Uterus (tissue), 4 donors: ENCODE measurements at places on chromosomes 1 and 21. TPM values are rescaled to one million over a fixed set of nuclear protein-coding genes. Genes with fewer than 3 reads are reported as not detected.

The SEC22B gene
- 39.5 TPM for total RNA-seq

The ARID1A gene
- total RNA-seq, result 37.4 TPM

The MED8 gene
- 33.9 TPM for total RNA-seq

The RAB3B gene
- total RNA-seq, result not detected

The ASCL5 gene
- total RNA-seq, result not detected

The TNFRSF4 gene
- total RNA-seq, result 1.5 TPM

The HSPG2 gene
- 96.8 TPM for total RNA-seq

- no peak overlapping the region for H3K27ac ChIP-seq
- no peak overlapping the region for H3K4me3 ChIP-seq
- no peaks in the 10 kb centered on the region for H3K27me3 ChIP-seq
- no peaks in the 10 kb centered on the region for H3K4me1 ChIP-seq
- DNase-seq, result no peak
Observed at GRCh38 chr1:235262539-235262938, 65.4 kb downstream of the ARID4B start.

GRCh38 chr1:43442756-43443155 is 11.0 kb downstream of the HYI start:
- DNase-seq, result peak; percentile 21
- H3K27me3 ChIP-seq, result no peaks in the 10 kb centered on the region
- no peaks in the 10 kb centered on the region for H3K4me1 ChIP-seq
- no peak overlapping the region for H3K4me3 ChIP-seq

DNA sequence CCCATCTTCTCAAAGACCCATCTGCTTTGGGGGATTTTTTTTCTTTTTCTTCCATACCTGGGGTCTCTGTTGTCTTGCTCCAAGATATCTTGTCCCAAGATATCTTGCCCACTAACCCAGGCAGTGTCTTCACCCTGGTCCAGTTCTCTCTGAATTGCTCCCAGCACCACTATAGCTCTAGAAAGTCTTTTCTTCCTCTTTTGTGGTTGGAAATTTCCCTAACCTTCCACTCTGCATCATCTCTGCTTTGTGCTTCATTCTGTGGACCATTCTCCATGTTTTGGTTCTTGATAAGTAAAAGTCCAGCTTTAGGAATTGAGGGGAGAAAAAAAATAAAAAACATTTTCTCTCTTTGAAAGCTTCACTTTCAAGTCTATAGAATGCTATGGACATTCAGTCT is 20.9 kb downstream of the STYXL2 start:
- no peak overlapping the region for H3K4me3 ChIP-seq
- no peaks in the 10 kb centered on the region for H3K27me3 ChIP-seq
- no peaks in the 10 kb centered on the region for H3K4me1 ChIP-seq
- no peak for DNase-seq
- H3K36me3 ChIP-seq, result no peaks in the 10 kb centered on the region

GRCh38 chr1:232899268-232899667 is 51.1 kb upstream of the NTPCR start:
- H3K27ac ChIP-seq, result no peak overlapping the region
- no peak overlapping the region for H3K4me3 ChIP-seq
- no peaks in the 10 kb centered on the region for H3K36me3 ChIP-seq
- H3K27me3 ChIP-seq, result no peaks in the 10 kb centered on the region
- no peaks in the 10 kb centered on the region for H3K4me1 ChIP-seq

GRCh38 chr1:28118640-28119307 is 30.4 kb upstream of the EYA3 start:
- H3K36me3 ChIP-seq, result no peaks in the 10 kb centered on the region
- DNase-seq, result no peak
- no peaks in the 10 kb centered on the region for H3K4me1 ChIP-seq
- H3K4me3 ChIP-seq, result no peak overlapping the region
- H3K27ac ChIP-seq, result no peak overlapping the region

DNA sequence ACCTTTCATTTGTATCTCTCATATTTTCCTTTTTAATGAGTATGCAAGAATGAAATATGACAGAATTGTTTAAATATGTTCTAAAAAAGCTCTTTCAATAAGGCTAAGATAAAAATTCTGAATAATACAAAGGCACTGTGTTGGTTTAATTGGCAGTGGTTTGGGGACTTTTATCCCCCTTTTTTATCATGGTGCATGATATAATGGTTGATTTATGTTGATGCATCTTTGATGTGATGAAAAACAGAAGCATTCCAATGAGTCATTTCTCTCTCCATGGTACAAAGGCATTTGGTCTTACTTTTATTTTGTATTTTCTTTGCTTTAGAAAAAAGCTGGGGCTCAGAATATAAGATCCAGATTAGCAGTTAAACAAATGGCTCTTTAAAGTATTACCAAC is 127.2 kb upstream of the GREM2 start:
- DNase-seq, result no peak
- no peak overlapping the region for H3K4me3 ChIP-seq
- no peaks in the 10 kb centered on the region for H3K4me1 ChIP-seq
- no peak overlapping the region for H3K27ac ChIP-seq
- H3K27me3 ChIP-seq, result no peaks in the 10 kb centered on the region
- H3K36me3 ChIP-seq, result no peaks in the 10 kb centered on the region

DNA sequence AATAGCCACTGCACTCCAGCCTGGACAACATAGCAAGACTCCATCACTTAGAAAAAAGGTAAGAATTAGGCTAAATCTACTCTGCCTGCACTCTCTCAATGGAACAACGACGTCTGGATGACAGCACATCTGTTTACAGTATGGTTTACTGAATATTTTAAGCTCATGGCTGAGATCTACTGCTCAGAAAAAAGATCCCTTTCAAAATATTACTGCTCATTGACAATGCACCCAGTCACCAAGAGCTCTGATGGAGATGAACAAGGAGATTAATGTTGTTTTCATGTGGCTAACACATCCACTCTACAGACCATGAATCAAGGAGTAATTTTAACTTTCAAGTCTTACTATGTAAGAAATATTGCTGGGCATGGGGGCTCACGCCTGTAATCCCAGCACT is 58.0 kb downstream of the SLC27A3 start:
- no peaks in the 10 kb centered on the region for H3K4me1 ChIP-seq
- H3K27ac ChIP-seq, result no peak overlapping the region
- H3K27me3 ChIP-seq, result no peaks in the 10 kb centered on the region
- no peak overlapping the region for H3K4me3 ChIP-seq

GRCh38 chr1:67769633-67770256 is 63.5 kb downstream of the GNG12 start:
- no peak overlapping the region for H3K4me3 ChIP-seq
- H3K27me3 ChIP-seq, result no peaks in the 10 kb centered on the region
- H3K4me1 ChIP-seq, result no peaks in the 10 kb centered on the region

DNA sequence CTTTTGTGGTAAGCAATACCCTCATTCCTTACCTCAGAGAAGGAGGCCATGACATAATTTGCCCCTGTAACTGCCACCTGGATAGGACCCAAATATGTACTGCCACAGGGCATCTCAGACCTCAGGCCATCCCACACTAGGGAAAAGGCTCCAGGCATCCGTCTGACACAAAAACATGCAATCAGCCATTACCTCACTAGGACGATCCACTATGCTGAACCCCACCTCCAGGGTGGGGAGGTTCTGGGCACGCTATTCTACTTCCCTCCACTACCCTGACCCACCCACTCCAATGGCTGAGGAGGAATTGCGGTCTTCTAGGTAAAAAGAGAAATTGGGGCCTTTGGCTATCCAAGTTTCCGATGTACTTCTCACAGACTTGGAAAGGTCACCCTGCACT is 53.6 kb downstream of the ERI3 start:
- DNase-seq, result no peak
- H3K36me3 ChIP-seq, result no peaks in the 10 kb centered on the region
- no peak overlapping the region for H3K27ac ChIP-seq
- H3K27me3 ChIP-seq, result no peaks in the 10 kb centered on the region
